ENCODE measurements at places on chromosomes 6 and 20. TPM values are rescaled to one million over a fixed set of nuclear protein-coding genes. Genes with fewer than 3 reads are reported as not detected.

The TINAG gene
- not detected for total RNA-seq

The STMND1 gene
- 8.6 TPM for total RNA-seq

The GINS1 gene
- total RNA-seq = 2.3 TPM

The KIFC1 gene
- total RNA-seq = 3.2 TPM

GRCh38 chr6:13302291-13302690, 26.0 kb downstream of the TBC1D7 start:
- DNase-seq = no peak
- peaks cover 11% of the 10 kb centered on the region for H3K4me1 ChIP-seq
- H3K4me3 ChIP-seq = no peak overlapping the region
- no peaks in the 10 kb centered on the region for H3K36me3 ChIP-seq
- H3K27ac ChIP-seq = peak overlapping the region; percentile 60

GRCh38 chr6:38604700-38605099, 35.0 kb downstream of the BTBD9 start:
- no peaks in the 10 kb centered on the region for H3K4me1 ChIP-seq
- no peaks in the 10 kb centered on the region for H3K27me3 ChIP-seq
- DNase-seq = no peak
- H3K4me3 ChIP-seq = no peak overlapping the region
- no peaks in the 10 kb centered on the region for H3K36me3 ChIP-seq

DNA sequence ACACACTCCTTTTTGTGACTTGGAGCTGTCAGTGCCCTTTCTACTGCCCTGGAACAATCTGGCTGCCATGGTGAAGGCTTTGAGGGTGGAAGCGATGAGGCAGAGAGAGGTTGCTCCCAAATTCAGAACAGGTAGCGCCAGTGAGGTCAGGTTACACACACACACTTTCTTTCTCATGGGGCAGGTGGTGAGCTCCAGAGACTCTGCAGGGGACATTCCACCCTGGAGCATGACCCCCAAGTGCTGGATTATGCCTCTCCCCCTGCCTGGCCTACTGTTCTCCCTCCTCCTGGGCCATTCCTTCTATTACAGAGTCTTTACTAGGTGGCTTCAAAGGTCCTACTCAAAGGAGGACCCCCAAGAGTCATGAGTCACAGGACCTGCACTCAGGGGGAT, 98.0 kb downstream of the EYA2 start:
- H3K36me3 ChIP-seq = no peaks in the 10 kb centered on the region
- H3K4me3 ChIP-seq = no peak overlapping the region
- H3K4me1 ChIP-seq = no peaks in the 10 kb centered on the region

DNA sequence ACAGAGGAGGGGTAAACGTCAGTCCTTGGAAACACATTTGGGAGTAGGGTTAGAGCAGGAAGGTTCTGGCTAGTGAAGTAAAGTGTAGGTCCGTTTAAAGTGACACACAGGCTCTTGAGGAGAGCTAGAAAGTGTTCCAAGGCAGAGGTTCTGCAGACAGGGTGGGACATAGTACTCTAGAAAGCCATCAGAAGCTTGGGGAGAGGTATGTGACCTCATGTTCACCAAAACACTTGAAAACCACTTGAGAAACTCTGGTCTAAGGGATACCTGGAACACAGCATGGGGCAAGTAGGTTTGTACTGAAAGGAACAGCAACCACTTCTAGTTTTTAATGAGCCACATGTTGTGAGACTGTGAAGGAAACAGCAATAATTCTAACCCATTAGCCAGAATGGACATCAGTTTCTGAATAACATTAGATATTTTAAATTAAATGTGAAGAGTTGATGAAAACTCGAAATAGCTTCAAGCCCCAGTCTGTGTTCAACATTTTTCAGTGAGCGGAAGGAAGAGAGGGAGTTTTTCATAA, 49.0 kb downstream of the SOBP start:
- no peaks in the 10 kb centered on the region for H3K36me3 ChIP-seq
- H3K27me3 ChIP-seq = no peaks in the 10 kb centered on the region
- no peak for DNase-seq
- no peak overlapping the region for H3K27ac ChIP-seq
- peaks cover 6% of the 10 kb centered on the region for H3K4me1 ChIP-seq

DNA sequence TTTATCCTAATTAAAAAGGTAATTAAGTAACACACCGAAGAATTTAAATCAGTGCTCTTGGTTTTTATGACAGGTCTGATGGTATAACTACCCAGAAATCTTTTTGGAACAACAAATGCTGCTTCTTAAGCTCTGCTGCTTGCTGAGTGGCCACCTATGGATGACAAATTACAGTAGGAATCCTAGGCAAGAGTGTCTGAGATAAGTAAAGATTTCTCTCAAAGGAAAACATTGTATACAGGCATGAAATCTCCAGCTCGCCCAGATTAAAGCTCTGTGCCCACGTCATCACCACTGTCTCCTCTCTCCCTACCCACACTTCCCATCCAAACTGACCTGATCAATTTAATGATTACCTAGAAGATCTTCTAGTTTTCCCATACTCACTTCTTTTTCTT, 1083.0 kb upstream of the MAP3K7 start:
- H3K36me3 ChIP-seq = no peaks in the 10 kb centered on the region
- H3K27me3 ChIP-seq = no peaks in the 10 kb centered on the region
- DNase-seq = no peak
- no peak overlapping the region for H3K4me3 ChIP-seq
- no peaks in the 10 kb centered on the region for H3K4me1 ChIP-seq
- no peak overlapping the region for H3K27ac ChIP-seq

- peaks cover 18% of the 10 kb centered on the region for H3K4me1 ChIP-seq
- H3K36me3 ChIP-seq = no peaks in the 10 kb centered on the region
- no peak for DNase-seq
- peak overlapping the region; percentile 56 for H3K27ac ChIP-seq
- no peak overlapping the region for H3K4me3 ChIP-seq
Observed at GRCh38 chr20:25309395-25310267, 61.7 kb downstream of the PYGB start.

DNA sequence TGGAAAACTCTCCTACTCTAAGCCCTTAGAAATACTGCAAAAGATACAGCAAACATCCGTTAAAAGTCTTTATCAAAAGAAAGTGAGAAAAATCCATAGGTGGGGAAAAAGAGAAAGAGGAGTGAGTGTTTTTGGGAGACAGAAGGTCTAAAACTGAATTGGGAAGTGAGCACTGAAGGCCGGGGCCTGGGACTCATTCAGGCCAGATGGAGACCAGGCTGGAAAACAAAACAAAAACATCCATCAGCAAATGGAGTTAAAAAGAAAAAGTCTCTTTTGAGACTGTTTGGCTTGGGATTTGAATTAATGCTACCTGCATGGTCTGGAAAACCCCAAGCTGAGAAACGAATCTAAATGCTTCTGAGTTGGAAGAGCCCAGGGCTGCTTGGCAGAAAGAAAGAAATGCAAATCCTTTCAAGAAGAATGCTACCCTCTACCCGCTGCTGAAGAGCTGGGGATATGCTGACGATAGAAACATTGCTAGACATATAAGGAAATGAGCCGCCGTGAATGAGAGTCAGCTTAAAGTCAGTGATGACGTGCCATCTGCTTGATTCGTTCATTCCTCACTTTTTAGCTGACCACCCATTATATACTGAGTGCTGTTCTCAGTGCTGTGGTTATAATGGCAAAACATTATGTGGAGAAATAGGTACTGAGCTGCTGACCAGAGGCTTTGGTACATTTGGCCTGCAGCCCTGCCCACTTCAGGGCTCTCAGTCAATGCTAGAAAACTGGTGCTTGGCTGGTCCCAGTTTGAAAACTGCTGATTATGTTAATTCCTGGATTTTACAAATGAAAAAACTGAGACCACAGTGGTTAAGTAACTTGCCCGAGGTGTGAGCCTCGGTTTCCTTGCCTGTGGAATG, 28.0 kb upstream of the TULP4 start:
- H3K36me3 ChIP-seq = no peaks in the 10 kb centered on the region
- no peak overlapping the region for H3K4me3 ChIP-seq
- peaks cover 1% of the 10 kb centered on the region for H3K4me1 ChIP-seq
- peak; percentile 29 for DNase-seq

DNA sequence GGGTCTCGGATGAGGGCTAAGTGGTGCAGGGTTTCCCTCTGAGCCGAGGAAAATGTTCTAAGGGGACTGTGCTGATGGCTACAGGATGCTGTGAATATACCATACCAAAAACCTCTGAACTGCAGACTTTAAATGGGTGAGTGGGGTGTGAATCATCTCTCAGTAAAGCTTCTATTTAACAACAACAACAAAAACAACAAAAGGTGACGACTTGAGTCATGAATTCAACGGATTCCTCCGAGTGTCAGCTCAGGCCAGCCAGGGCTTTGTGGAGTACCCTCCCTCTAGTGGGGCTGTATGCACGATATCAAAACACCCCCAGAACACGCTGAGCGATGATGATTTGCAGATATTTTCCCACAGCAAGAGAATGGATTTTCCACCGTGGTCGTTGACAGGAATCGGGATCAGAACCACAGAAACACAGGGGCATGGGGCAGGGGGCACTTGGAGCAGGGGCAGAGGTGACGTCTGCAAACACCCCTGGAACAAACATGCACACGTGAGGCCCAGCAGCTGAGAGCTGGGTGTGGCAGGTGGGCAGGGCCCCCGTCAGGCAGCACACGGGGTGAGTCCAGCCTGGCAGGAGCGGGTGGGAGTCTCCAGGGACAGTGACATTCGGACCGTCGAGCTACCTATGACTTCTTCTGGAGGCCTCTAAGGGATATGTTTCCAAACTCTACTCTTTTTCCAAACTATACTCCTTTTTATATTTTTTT, 38.6 kb downstream of the SLC2A4RG start:
- H3K27ac ChIP-seq = no peak overlapping the region
- no peaks in the 10 kb centered on the region for H3K27me3 ChIP-seq
- no peak for DNase-seq
- H3K4me1 ChIP-seq = peaks cover 13% of the 10 kb centered on the region
- no peaks in the 10 kb centered on the region for H3K36me3 ChIP-seq

- H3K4me1 ChIP-seq = peaks cover 42% of the 10 kb centered on the region
- no peaks in the 10 kb centered on the region for H3K27me3 ChIP-seq
- no peak overlapping the region for H3K4me3 ChIP-seq
- peak; percentile 36 for DNase-seq
Observed at GRCh38 chr20:17648791-17649730, 33.0 kb downstream of the RRBP1 start.

- H3K4me3 ChIP-seq = no peak overlapping the region
- H3K27me3 ChIP-seq = no peaks in the 10 kb centered on the region
- H3K27ac ChIP-seq = no peak overlapping the region
- no peak for DNase-seq
Observed at GRCh38 chr6:158558415-158559306, 1.2 kb upstream of the TMEM181 start.

DNA sequence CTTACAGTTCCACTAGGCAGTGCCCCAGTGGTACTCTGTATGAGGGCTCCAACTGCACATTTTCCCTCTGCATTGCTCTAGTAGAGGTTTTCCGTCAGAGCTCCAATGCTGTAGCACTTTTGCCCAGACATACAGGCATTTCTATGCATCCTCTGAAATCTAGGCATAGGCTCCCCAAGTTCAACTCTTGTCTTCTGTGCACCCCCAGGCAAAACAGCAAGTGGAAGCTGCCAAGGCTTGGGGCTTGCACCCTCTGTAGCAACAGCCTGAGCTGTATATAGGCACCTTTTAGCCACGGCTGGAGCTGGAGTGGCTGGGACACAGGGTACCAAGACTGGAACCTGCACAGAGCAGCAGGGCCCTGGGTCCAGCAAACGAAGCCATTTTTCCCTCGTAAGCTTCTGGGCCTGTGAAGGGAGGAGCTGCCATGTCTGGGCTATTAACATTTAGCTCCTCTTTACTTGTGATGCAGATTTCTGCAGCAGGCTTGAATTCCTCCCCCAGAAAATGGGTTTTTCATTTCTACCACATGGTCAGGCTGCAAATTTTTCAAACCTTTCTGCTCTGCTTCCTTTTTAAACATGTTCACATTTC, 596.2 kb upstream of the ADGRB3 start:
- H3K4me3 ChIP-seq = no peak overlapping the region
- DNase-seq = no peak
- H3K27me3 ChIP-seq = no peaks in the 10 kb centered on the region
- no peaks in the 10 kb centered on the region for H3K4me1 ChIP-seq
- H3K36me3 ChIP-seq = no peaks in the 10 kb centered on the region
- no peak overlapping the region for H3K27ac ChIP-seq

DNA sequence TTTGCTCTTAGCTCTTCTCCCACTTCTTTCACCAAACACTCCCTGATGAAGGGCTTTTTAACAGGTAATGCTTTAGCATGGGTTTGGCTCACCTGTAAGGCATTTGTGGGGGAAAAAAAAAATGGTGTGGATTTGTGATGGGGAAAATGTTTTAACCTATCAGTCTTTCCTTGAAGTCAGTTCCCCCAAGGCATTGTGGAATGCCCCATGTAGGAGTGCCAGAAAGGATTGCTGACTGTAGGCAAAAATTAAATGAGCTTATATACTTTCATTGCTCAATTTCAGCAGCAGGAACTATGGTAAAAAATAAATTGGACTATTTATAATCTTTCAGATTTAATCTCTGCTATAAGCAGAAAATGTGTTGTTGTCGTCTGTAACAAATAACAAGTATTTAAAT, 10.6 kb upstream of the SASH1 start:
- H3K4me1 ChIP-seq = no peaks in the 10 kb centered on the region
- no peak overlapping the region for H3K27ac ChIP-seq
- no peak for DNase-seq
- no peaks in the 10 kb centered on the region for H3K36me3 ChIP-seq
- H3K4me3 ChIP-seq = no peak overlapping the region

DNA sequence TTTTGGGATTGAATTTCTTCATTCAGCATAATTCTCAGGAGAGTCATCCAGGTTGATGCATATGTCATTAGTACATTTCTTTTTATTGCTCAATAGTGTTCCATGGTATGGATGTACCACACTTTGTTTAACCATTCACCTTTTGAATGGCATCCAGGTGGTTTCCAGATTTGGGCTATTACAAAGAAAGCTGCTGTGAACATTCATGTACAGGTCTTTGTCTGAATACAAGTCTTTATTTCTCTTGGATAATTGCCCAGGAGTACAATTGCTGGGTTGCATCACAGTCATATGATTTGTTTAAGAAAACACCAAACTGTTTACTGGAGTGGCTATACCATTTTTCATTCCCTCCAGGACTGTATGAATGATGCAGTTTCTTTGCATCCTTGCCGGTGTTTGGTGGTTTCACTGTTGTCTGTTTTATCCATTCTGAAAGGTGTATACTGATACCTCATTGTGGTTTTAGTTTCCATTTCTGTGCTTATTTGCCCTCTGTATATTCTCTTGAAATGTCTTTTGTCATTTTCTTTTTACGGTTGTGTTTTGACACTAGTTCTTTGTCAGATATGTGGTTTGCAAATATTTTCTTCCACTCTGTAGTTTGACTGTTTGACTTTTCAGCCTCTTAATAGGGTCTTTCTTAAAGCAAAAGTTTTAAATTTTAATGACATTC, 8.8 kb downstream of the CDKAL1 start:
- H3K27me3 ChIP-seq = no peaks in the 10 kb centered on the region
- H3K36me3 ChIP-seq = no peaks in the 10 kb centered on the region
- DNase-seq = no peak
- no peak overlapping the region for H3K27ac ChIP-seq

GRCh38 chr20:46083531-46084061, 6.2 kb downstream of the NCOA5 start:
- H3K27ac ChIP-seq = no peak overlapping the region
- no peaks in the 10 kb centered on the region for H3K36me3 ChIP-seq
- DNase-seq = no peak
- no peaks in the 10 kb centered on the region for H3K27me3 ChIP-seq
- H3K4me3 ChIP-seq = no peak overlapping the region

- no peak for DNase-seq
- no peak overlapping the region for H3K4me3 ChIP-seq
- H3K4me1 ChIP-seq = no peaks in the 10 kb centered on the region
Observed at GRCh38 chr6:129507846-129508245, 202.1 kb downstream of the ARHGAP18 start.

Data from ovary (tissue), 10 donors.